Activated B cell treated with CpG ODN at 0.5 μM for 24 hours (primary cell): ENCODE measurements at places on chromosomes 16 and 17.

DNA sequence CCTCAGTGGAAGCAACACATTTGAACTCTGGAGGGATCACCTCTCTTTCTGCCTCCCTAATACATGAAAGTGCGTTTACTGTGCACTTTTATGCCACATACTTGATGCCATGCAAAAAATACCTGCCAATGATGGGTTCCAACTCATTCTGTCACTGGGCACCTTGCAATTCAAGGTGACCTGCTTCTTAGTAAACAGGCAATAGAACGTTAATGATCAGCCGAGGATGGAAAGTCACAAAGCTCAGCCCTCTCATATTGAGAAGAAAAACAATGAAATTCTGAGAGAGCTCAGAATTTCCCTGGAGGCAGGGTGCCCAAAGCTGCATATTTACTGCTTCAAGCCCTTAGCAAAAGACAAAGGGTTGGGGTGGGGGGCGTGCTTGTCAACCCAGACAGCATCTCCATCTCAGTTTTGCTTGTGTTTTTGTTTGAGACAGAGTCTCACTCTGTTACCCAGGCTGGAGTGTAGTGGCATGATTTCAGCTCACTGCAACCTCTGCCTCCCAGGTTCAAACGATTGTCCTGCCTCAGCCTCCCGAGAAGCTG, 23.2 kb downstream of the LITAF start:
- DNase-seq: no peak

- DNase-seq: no peak
These were observed 2.7 kb upstream of the NFE2L1 start for GRCh38 chr17:48045316-48046001.

- no peak for DNase-seq
These were observed 49.3 kb upstream of the SLC12A3 start for GRCh38 chr16:56815721-56816120.

- DNase-seq: no peak
These were observed 17.1 kb upstream of the WFIKKN2 start for GRCh38 chr17:50818261-50818660.
